ENCODE measurements at places on chromosomes 12 and 14. TPM values are rescaled to one million over a fixed set of nuclear protein-coding genes. Genes with fewer than 3 reads are reported as not detected.

- no peak for DNase-seq
Observed at GRCh38 chr12:48777501-48778400, 11.1 kb downstream of the ADCY6 start.

DNA sequence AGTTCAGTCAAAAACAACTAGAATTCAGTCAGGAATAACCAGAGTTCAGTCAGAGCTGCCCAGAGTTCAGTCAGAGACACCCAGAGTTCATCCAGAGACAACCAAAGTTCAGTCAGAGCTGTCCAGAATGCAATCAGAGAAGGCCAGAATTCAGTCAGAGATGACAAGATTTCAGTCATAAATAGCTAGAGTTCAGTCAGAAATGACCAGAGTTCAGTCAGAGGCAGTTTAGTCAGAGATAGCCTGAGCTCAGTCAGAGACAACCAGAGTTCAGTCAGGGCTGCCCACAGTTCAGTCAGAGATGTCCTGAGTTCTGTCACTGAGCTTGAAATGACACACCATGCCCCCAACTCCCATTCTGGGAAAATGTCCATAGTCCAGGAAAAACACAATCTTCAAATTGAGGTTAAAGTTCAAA is 1102.8 kb downstream of the BCL11B start:
- DNase-seq: no peak

GRCh38 chr14:55071870-55072640 is 20.6 kb downstream of the MAPK1IP1L start:
- no peak for DNase-seq

GRCh38 chr12:108907839-108908351 is 28.0 kb downstream of the DAO start:
- DNase-seq: no peak

- no peak for DNase-seq
Observed at GRCh38 chr12:113005762-113006161, 27.4 kb downstream of the OAS2 start.

Gene FRMD6
- total RNA-seq: 7.2 TPM

Gene HOXC13
- total RNA-seq: not detected
